ENCODE measurements at places on chromosomes 7 and 10. TPM values are rescaled to one million over a fixed set of nuclear protein-coding genes. Genes with fewer than 3 reads are reported as not detected.

Gene CLCN1
- total RNA-seq = not detected

Gene SLC13A1
- total RNA-seq = not detected

Gene HECW1
- total RNA-seq = under 0.01 TPM

Gene FAM241B
- 0.19 TPM for total RNA-seq

Gene IKZF5
- total RNA-seq = 2.9 TPM

Gene DNAJC1
- 47.6 TPM for total RNA-seq

Gene EGR2
- total RNA-seq = 0.25 TPM

Gene CALML3
- total RNA-seq = not detected

Gene MRC1
- total RNA-seq = 0.37 TPM

Gene ACTL6B
- not detected for total RNA-seq

Gene PRPS1L1
- 0.13 TPM for total RNA-seq

Gene TAC1
- total RNA-seq = not detected

Gene SFRP4
- total RNA-seq = 35.0 TPM

Gene SUMF2
- total RNA-seq = 238 TPM

Gene CHCHD2
- total RNA-seq = 280 TPM

Gene LRRC18
- not detected for total RNA-seq

Gene CLDN4
- total RNA-seq = 0.13 TPM

Gene SMKR1
- not detected for total RNA-seq

Gene CEP41
- 8.0 TPM for total RNA-seq

Gene SNCG
- total RNA-seq = 98.7 TPM

Gene CUBN
- 2.2 TPM for total RNA-seq

Gene ODAD2
- total RNA-seq = 0.40 TPM

Gene OR2A12
- total RNA-seq = not detected

Gene MRPS33
- total RNA-seq = 45.0 TPM

Gene ZNF503
- total RNA-seq = 10.8 TPM

Gene SPDYE6
- not detected for total RNA-seq

Gene BTBD16
- total RNA-seq = 0.40 TPM

Gene FKBP6
- total RNA-seq = not detected

Gene GLI3
- total RNA-seq = 3.7 TPM

Gene SEC23IP
- 43.8 TPM for total RNA-seq

Gene SPDYE5
- not detected for total RNA-seq

Gene PRSS37
- not detected for total RNA-seq

Gene SKIDA1
- 0.66 TPM for total RNA-seq

Gene HGF
- 792 TPM for total RNA-seq

Gene SEC31B
- total RNA-seq = 2.7 TPM

Gene HTR7
- 3.4 TPM for total RNA-seq

Gene BICC1
- total RNA-seq = 66.3 TPM

Gene SFRP5
- total RNA-seq = not detected

Gene CEP55
- total RNA-seq = 32.0 TPM

Gene TMEM236
- total RNA-seq = 0.06 TPM

Gene GPR158
- 0.13 TPM for total RNA-seq

Gene SPRN
- total RNA-seq = 0.12 TPM

Gene ZDHHC6
- total RNA-seq = 24.6 TPM

Gene VWDE
- total RNA-seq = not detected

Gene PDIA4
- total RNA-seq = 304 TPM

Gene C7orf25
- total RNA-seq = 6.1 TPM

Gene GOLGA7B
- total RNA-seq = 0.06 TPM

Gene SLIT1
- 0.31 TPM for total RNA-seq

Gene MYO1G
- under 0.01 TPM for total RNA-seq

Gene AKR1C3
- 163 TPM for total RNA-seq

Gene EIF5AL1
- 0.53 TPM for total RNA-seq

Gene TRIM56
- total RNA-seq = 23.5 TPM

Gene DIP2C
- total RNA-seq = 17.7 TPM

Gene ABCB1
- total RNA-seq = 3.9 TPM

Gene EBLN1
- total RNA-seq = not detected

Gene NOC3L
- total RNA-seq = 16.5 TPM

Gene RAPGEF5
- 39.3 TPM for total RNA-seq

Gene WNT8B
- not detected for total RNA-seq

Gene MRLN
- total RNA-seq = not detected
